ENCODE measurements at places on chromosomes 11 and 22.

DNA sequence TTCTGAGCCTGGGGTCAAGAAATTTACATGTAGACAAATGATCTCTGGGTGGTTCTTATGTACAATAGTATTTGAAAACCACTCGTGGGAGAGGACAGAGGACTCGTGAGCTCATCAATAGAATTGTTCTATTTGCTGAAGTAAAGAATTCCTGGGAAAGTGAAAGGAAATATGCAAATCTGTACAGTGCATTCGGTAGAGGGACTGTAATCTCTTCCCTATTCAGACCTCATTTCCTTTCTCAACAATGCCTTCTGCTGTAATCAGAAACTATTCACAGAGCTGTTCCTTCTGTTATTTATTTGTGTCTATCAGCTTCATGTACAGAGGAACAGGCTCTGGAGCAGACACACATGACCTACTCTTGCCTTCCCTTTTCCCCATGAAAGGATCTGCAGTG is 709.4 kb upstream of the KIRREL3 start:
- no peak for DNase-seq

DNA sequence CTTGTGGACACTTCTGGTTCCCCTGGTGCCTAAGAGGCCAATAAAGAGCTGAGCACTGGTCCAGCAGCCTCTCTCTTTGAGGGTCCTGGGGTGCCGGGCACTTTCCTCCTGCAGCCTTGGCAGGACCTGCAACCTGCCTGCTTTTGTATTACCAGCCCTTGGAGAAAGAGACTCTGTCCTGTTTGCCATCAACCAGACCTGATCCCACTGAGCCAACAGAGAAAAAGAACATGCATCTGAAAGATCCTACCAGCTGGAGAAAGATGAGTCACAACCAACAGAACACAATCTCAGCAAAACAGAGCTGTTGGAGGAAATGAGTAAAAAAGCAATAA is 321.0 kb downstream of the DDX10 start:
- no peak for DNase-seq

DNA sequence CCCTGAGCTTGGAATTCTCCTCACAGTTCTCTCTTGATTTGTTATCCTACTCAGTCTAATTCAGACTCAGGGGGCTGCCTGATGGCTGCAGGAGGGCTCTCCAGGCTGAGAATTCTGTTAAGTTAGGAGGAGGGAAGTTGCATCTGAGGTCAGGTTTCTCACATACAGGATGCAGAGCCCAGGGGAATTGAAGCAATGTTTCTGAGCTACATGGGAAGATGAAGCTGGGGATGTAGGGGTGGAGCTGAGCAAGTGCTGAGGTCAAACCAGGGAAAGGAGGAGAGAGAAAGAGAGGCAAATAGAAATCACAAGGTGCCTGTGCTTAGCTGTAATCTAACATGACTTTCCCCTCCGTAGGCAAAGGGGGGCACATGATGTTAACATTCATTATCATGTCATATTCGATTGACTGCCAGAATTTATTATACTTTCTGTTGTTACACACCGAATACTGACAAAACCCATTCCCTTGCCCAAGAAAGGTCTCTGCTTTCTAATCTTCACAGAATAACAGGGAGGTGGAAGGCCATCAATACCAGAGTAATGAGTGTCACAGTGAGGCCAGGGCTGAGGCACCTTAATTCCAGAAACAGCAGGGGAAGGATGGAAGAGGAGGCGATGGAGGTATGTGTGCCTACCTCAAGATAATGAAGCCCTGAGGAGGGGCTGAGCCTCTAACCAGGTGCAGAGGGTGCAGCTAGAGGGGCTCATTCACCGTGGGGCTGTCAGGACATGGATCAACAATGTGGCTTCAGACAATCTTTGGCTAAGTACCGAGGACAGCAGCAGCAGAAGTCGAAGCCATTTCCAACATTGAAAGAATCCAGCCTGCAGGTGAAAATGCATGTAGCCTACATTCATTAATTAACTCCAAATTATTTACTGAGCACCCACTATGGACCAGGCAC is 205.4 kb upstream of the SNX19 start:
- no peak for DNase-seq

GRCh38 chr11:99240192-99241030 is 219.7 kb downstream of the CNTN5 start:
- DNase-seq = no peak

- no peak for DNase-seq
These were observed 14.0 kb upstream of the NRIP3 start for GRCh38 chr11:9017773-9018172.

GRCh38 chr11:496834-497564 is 10.0 kb downstream of the RNH1 start:
- DNase-seq = no peak

GRCh38 chr11:5696210-5696609 is 6.6 kb downstream of the TRIM22 start:
- no peak for DNase-seq

DNA sequence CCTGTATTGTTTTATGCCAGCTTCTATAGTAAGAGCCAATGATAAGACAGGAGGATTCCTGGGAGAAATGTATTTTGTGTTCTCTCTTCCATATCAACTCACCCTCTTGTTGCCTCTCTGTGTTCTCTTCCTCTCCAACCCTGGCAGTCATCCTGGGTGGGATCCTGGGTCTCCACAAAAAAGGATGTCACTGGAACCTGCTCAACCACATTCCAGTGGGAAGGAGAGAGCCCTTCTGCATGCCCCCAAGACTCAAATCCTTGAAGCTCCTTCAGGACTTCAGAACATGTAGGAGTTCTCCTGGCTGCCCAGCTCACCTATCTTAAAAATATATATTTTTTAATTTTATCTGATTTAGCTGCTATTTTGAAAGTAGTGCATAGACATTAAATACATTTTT is 26.1 kb downstream of the APOL6 start:
- DNase-seq = no peak

GRCh38 chr11:86922225-86922624 is 33.0 kb downstream of the FZD4 start:
- DNase-seq = no peak

GRCh38 chr11:66624450-66624849 is 8.0 kb downstream of the RBM14 start:
- no peak for DNase-seq

DNA sequence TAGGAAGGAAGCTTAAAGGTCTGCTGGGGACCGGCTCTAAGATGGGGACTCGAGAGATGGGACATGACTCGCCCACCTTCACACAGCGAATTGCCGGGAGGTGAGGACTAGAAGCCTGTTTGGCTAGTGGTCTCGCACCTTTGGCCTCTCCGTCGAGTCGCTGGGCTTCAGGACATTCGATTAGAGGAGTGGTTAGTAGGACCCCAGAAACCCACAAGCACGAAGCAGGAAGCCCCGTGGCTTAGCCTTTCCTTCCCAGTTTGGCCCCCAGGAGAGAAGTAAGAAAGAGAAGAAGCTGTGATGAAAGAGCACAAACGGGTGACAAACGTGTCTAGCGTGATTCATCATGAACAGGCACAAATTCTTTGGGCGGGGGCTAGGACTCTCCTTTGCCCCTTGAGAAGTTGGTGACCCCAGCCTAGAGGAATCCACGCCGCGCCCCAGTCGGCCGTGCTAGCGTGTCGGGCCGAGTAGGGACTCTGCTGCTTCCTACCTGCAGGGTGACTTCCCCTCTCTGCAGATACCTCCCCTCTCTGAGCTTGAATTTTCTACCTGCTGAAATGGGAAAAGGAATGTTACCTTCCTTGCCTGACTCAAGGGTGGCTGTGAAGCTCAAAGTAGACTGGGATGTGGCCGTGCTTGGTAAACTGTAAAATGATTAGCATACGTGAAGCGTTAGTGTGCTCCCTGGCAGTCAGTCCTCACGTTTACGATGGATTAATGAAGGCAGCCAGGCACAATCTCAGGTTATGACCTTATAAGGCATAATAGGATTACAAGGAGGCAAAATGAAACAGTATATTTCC is 1.1 kb upstream of the ADM start:
- DNase-seq = no peak

DNA sequence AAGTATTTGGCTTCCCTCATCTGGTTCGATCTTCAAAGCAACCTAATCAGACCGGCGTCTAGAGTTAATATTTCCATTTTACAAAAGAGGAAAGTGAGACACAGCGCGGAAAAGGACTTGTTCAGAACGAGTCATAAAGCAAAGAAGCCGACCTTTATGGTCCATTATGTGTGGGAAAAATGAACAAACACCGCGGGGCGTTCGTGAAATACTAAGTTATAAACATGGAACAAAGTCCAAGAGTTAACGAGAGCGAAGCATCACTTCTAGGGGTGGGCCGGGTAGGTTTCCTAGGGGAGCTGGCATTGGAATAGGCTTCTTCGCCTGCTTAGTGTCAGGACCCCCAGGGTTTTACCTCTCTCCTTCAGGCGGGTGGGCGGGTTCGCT is 575 bp downstream of the DUSP18 start:
- no peak for DNase-seq

DNA sequence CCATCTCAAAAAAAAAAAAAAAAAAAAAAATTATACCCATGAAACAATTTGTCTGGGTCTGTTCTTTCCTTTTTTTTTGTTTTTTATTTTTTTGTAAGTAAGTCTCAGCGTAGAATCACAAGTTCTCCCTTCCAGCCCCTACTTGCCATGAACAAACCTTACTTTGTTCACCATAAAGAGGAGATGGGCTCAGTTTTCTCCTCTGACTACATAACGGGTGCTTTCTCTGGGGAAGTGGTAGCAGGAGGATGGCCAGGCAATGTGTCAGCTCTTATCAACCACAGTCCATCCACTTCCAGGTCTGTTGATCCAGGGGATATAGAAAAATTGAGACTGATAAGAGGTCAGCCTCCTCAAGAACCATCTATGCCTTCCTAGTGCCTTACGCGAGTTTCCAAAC is 11.0 kb downstream of the ASCC2 start:
- no peak for DNase-seq

DNA sequence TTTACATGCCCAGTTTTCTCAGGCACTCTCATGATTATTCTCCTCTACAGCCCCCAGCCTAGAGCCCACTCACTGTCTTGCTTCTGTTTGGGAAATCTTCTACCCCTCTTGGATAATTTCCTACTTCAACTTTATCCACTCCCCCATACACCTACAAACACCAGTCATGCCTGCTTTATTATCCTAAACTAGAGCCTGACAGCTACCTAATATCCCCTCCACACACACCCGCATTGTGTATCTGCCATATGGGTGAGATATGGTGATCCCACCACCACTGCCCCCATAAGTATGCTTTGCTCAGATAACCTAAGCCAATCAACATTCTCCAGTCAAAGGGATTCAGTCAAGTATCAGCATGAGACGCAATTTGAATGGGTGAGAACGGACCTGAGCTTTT is 15.3 kb upstream of the FJX1 start:
- no peak for DNase-seq

DNA sequence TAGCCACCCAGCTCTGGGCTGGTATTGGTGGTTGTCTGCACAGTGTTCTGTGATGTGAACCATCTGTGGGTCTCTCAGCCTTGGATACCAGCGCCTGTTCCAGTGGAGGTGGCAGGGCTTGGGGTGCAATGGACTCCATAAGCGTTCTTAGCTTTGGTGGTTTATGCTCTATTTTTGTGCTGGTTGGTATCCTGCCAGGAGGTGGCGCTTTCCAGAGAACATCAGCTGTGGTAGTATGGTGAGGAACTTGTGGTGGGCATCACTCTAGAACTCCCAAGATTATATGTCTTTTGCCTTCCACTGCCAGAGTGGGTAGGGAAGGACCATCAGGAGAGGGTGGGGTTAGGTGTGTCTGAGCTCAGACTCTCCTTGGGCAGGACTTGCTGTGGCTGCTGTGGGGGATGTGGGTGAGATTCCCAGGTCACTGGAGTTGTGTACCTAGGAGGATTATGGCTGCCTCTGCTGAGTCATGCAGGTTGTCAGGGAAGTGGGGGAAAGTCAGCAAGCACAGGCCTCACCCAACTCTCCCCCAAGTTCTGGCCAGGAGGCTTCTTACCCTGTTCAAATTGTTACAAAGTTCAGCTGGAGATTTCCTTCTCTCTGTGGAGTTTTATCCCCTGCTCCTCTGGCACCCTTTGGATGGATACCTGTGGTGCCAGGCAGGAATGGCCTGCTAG is 47.2 kb downstream of the MRGPRX2 start:
- no peak for DNase-seq

DNA sequence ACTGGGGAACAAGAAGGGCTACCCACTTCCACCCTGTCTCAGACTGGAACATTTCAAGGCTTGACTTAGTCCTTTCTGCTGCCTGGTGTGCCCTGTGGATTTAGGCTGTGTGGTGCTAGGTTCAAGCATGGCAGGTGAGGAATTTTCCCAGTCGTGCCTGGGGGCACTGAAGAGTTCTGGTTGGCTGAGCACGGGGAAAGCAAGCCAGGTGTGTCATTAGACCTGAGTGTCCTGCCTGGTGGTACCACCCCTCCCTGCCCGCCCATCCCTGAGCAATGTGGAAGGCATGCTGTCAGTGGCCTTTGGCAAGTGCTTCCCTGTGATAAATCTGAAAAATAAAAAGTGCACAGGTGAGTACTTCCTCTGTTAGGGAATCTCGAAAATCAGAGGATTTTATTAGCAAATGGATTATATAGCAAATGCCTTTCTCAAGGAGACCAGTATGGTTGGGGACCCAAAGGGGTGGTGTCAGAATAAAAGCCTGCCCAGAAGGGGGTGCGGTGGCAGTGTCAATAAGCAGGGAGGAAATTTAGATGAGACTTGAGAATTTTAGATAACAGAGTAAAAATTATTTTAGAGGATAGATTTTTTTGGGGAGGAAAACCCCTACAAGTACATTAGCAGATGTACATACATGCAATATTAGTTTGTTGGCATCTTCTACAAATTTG is 22.8 kb downstream of the TEAD1 start:
- DNase-seq = no peak

DNA sequence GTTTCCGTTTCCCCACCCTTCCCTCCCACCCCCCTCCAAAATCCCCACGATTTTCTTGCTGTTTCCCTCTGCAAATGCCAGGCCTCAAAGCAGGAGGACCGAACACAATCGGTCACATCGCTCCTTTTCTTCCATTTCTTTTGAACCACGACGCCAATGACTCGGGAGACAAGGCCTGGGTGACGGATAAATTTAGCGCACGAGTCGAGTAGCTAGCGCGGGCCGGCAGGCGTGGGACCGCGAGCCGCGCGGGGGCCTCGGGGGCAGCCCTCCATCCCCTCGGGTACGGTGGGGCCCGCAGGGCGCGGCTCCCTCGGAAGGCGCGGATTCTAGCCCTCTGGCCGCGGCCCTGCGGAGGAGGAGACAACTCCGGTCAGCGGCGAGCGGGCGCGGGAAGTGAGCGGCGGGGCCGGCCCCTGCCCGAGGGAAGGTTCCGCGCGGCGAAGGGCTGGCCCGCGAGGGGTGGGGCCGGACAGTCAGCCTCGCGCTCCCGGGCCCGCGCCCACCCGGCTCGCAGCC is 414 bp downstream of the JOSD1 start:
- DNase-seq = no peak

- DNase-seq = no peak
These were observed 1.8 kb upstream of the OR2D2 start for GRCh38 chr11:6894097-6894496.

DNA sequence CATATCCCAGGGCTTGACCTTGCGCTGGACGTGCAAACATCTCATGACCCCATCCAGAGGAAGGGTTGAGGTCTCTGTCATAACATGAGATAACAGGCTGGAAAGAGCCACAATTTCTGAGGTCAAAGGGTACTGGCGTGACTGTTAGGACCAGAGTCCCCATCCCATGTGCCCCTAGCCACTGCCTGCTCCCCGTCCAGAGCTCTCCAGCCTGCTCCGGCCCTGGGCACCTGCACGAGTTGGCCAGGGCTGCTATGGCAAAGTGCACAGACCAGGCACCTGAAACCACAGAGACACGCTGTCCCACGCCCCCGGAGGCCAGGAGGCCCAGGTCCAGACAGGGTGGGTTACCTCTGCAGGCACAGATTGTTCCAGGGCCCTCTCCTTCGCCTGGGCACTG is 58.9 kb downstream of the SHANK2 start:
- no peak for DNase-seq

GRCh38 chr11:85171648-85172257 is 455.4 kb downstream of the DLG2 start:
- DNase-seq = no peak
